Activated CD4-positive, CD25-positive, alpha-beta regulatory T cell treated with anti-CD3 and anti-CD28 coated beads, Interleukin-2, amount 50 U/mL, for 16 hours (primary cell): ENCODE measurements at places on chromosomes 1 and 21.

DNA sequence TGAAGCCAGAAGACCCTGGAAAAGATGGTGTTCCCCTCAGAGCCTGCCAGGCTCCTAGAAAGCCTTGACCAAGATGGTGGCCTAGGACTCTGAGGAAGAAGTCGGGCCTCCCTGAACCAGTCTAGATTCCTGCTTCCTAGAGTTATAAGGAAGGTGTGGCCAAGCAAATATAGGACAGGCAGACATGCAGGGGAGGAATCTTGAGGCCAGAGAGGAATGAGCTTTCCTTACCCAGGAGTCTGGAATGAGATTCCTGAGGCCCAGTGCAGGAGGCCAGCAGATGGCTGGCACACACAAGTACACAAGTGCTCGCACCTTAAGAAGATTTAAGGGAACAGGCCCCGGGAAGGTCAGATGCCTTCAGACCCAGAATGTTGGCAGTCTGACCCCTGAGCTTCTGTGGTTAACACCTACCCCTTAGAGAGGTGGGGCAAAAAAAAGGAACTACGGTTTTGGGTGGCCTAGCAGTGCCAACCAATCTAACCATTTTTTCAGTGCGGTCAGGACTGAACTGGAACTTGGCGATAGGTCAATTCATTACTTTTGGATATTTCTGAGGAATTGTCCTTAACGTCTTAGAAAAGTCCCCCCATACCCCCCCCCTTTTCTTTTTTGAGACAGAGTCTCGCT is 73.3 kb downstream of the MDM4 start:
- no peak for DNase-seq

DNA sequence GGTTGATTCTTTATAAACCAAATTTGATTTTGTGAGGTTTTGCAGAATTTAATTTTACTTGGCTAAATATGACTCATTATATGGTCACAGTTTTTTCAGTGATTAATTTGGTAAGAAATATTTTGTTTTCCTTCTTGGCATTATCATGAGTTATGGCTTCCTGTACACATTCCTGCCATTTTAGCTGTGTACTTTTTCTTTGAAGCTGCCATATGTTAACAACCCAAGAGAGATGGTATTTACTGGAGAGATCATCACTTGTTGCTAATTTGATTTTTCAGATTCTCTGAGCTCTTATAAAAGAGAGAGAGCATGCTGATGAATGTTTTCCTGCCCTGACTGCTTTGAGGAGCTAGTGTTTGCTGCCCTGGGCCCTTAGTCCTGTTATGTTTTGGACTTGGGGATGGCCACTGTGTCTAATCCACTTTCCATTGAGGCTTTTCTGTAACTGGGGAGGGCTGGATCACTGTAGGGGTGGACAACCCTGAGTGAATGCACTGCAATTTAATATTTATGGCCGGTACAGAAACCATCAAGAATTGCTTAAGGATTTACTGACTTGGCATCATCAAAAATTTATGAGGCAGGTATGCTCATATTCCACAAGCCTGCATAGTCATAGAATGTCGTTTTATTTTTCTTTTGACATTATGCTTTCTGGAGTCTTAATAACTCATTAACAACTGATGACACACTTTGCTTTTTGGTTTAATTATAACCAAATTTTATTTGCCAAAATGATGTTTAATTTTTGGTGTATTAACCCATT is 200.9 kb downstream of the DISC1 start:
- no peak for DNase-seq

GRCh38 chr1:40161125-40161887 is at the start of gene RLF:
Gene RLF (plus strand): TSS chr1:40161387. CDS start chr1:40161400, 13 bp downstream.
- peak; percentile 90 for DNase-seq

- DNase-seq = no peak
Measured at GRCh38 chr1:162144853-162145252, 75.4 kb downstream of the NOS1AP start.

DNA sequence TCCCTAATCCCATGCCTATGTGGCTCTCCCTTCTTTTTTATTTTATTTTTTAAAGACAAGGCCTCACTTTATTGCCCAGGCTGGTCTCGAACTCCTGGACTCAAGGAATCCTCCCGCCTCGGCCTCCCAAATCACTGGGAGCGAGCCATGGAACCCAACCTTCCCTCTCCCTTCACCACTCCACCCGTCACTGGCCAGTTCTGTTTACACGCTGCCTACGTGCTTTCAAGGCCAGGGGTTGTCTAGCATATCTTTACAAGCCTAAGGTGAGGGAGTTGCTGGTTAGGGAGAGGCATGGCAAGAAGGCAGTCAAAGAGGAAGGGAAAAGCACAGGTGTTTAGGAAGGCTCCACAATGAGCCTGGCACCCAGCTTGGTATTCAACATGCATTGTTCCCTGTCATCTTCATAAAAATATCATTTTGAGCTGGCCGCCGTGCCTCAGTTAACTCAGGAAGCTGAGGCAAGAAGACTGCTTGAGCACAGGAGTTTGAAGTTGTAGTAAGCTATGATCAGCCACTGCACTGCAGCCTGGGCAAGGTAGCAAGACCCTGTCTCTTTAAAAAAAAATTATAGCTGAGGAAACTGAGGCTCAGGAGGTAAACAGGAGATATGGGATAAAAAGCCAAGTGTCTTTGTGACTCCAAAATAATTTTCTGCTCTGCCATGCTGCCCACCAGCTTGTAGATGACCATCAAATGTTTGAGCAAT is 1.1 kb downstream of the RHBDL2 start:
- no peak for DNase-seq

- DNase-seq = no peak
Measured at GRCh38 chr1:41322835-41323234, 38.4 kb upstream of the FOXO6 start.

DNA sequence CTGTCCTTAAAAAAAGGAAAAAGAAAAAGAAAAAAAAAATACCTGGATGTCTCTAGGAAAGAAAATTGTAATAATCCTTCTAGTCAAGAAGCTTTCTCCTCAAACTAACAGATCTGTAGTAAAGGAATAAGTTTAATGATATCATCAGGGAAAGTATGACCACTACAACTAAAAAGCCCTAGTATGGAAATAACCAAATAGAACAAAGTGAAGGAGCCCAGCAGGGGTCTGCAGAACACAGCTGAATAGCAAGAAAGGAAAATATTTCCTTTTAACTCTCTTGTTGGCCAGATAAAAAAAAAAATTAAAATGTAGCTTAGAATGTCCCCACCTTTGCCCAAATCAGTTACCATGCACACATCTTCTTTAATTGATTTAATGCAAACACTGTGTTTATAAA is 43.2 kb downstream of the PRRX1 start:
- no peak for DNase-seq

GRCh38 chr1:150109586-150109985 is 40.1 kb upstream of the PLEKHO1 start:
- DNase-seq = no peak

DNA sequence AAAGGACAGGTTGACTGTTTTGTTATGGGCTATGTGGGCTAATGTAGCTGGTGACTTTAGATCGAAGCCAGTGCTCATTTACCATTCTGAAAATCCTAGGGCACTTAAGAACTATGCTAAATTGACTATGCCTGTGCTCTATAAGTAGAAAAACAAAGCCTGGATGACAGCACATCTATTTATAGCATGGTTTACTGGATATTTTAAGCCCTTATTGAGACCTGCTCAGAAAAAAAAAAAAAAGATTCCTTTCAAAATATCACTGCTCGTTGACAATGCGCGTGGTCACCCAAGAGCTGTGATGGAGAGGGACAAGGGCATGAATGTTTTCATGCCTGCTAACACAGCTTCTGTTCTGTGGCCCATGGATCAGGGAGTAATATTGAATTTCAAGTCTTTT is 48.1 kb downstream of the CAMSAP2 start:
- no peak for DNase-seq

DNA sequence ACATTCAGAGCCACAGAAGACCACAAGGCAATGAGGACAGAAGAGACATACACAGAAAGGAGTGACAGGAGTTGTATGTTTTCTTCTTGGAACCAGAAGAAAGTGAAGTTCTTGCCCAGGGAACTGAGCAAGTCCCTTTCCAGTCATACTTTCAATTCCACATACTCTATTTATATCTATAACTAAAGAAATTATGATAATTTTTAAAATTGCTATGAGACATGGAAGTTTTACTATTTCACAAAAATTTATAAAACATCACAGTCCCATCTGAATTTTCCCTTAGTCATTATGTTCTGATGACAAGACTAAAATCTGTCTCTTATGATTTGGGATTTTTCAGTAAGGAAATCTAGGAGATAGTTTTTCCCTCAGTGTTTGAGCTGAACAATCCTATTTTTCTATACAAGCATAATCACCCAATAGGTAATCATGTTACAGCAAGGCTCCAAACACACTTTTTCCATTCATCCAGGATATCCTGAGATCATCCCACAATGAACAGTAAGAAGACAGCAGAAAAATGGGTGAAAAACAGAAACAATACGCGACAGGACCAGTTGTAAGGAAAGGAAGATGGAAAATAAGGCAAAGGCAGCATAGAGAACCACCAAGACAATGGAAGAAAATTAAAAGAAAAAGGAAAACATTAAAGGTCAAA is 154.6 kb downstream of the VAV3 start:
- DNase-seq = no peak

DNA sequence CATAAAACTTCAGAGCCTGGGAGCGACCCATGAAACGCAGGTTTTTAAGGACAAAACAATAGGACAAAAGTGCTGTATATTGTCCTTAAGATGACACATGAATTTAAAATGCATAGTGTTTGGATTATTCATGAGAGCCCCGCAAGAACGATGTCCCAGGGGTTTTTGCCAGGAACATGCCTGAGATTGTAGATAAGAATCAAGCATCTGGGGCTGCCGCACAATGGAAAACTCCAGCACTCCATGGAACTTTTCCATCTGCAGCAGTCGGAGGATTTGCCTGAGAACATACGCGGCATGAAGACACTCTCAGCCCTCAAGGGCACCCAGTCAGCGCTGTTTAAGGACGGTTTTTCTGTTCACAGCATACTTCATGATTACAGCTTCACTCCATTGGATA is 5.3 kb upstream of the ERG start:
- DNase-seq = no peak

- no peak for DNase-seq
Measured at GRCh38 chr1:39354572-39354971, 136.9 kb upstream of the BMP8A start.

DNA sequence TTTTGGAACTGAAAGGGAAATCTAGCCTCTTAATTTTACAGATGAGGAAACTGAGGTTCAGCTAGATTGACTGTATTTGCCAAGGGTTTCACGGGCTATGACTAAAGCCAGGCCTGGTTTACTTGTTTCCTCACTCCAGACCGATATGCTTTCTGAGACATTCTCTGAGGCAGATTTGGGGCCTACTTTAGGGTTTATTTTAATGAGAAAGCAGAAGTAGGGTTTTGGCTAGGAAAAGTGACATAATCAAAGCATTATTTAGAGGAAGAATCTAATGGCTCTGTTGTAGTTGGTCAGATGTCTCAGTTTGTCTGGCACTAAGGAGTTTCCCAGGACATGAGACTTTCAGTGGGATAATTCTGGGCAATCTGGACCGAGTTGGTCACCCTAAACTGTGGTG is 1.5 kb upstream of the RPTN start:
- DNase-seq = no peak

- no peak for DNase-seq
Measured at GRCh38 chr1:167631936-167632614, 2.0 kb downstream of the RCSD1 start.

DNA sequence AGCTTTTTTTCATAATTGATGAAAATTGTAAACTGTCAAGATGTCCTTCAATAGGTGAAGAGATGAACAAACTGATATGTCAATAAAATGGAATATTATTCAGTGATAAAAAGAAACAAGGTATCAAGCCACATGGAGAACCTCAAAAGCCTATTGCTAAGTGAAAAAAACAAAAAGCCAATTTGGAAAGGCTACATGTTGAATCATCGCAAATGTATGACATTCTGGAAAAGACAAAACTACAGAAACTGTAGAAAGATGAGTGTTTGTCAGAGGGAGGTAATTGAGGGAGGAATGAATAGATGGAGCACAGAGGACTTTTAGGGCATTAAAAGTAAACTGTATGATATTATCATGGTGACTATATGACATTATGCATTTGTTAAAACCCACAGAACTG is 34.5 kb upstream of the USP25 start:
- DNase-seq = no peak

- DNase-seq = no peak
Measured at GRCh38 chr1:164895026-164895912, 336.3 kb downstream of the PBX1 start.

GRCh38 chr1:210251680-210252490 is 19.3 kb downstream of the SERTAD4 start:
- no peak for DNase-seq

DNA sequence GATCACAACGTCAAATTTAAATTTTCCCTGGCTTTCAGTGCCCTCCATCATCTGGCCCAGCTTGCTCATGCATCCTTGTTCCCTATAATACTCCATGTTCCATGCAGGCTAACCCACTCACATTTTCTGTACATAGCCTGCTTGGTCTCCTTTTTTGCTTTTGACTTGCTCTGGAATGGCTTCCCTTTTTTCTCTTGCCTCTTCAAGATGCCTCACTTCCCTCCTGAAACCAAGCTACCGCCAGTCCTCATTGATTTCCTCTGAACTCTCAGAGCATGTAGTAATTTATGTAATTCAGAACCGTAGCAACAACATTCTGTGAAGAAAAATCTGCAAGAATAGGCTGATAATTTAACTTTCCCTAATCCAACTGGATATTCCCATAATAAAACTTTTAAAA is 10.3 kb downstream of the CAP1 start:
- DNase-seq = no peak

GRCh38 chr21:34126269-34126668 is 52.9 kb downstream of the MRPS6 start:
- DNase-seq = no peak

GRCh38 chr1:8396786-8397406 is 79.0 kb downstream of the SLC45A1 start:
- no peak for DNase-seq

DNA sequence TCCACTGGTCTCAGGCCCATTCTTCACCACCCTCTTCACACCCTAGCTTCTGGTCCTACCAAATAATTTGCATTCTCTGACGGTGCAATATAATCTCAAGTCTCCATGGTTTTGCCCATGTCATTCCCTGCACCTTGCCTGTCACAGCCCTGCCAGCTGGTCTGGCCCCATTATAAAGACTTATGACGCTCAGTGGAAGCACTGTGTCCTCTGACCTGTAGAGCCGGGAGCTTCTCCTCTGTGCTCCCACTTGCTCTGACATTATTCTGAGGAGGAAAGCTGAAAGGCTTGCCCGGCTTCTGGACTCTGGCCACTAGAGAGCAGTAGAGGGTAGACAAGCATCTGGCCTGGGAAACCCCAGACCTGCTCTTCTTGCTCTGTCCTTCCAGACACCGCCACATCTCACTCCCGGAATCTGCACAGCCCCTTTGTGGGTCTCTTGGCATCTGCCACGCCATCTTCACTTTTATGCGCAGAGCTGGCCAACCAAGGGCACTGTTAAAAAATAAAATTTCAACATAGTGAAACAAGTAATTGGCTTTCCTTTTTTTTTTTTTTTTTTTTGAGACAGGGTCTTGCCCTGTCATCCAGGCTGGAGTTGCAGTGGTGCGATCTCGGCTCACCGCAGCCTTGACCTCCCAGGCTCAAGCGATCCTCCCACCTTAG is 44.4 kb downstream of the NENF start:
- peak; percentile 47 for DNase-seq

GRCh38 chr1:11707621-11708276 is 16.2 kb downstream of the DRAXIN start:
- DNase-seq = no peak

- no peak for DNase-seq
Measured at GRCh38 chr1:162087111-162087510, 17.6 kb downstream of the NOS1AP start.

GRCh38 chr1:172453607-172454006 is 9.7 kb upstream of the PIGC start:
- no peak for DNase-seq

GRCh38 chr1:188641566-188642211 is 1812.9 kb downstream of the PLA2G4A start:
- DNase-seq = no peak
